Naive thymus-derived CD4-positive, alpha-beta T cell (primary cell): ENCODE measurements at places on chromosomes 7 and 10.

DNA sequence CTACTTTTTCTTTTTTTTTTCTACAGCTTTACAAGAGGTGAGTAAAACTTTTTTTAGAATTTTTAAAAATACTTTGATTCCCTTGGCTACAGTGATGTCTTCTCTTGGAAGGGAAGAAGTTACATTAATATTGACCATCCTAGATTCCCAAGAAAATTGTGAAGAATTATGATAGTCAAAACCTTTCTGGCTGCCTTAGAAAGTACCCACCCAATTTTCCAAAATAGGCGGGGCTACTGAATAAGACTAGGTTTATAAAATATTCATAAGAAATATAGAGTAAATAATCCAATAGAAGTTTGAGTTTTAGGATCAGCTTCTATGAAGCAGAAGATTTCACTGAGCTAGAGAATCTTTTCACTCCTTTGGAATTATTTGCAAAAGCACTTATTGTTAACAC lies 3.0 kb downstream of the COL1A2 start:
- H3K36me3 ChIP-seq = no peaks in the 10 kb centered on the region
- no peak overlapping the region for H3K4me3 ChIP-seq
- H3K27me3 ChIP-seq = no peaks in the 10 kb centered on the region
- DNase-seq = no peak
- no peak overlapping the region for H3K27ac ChIP-seq

DNA sequence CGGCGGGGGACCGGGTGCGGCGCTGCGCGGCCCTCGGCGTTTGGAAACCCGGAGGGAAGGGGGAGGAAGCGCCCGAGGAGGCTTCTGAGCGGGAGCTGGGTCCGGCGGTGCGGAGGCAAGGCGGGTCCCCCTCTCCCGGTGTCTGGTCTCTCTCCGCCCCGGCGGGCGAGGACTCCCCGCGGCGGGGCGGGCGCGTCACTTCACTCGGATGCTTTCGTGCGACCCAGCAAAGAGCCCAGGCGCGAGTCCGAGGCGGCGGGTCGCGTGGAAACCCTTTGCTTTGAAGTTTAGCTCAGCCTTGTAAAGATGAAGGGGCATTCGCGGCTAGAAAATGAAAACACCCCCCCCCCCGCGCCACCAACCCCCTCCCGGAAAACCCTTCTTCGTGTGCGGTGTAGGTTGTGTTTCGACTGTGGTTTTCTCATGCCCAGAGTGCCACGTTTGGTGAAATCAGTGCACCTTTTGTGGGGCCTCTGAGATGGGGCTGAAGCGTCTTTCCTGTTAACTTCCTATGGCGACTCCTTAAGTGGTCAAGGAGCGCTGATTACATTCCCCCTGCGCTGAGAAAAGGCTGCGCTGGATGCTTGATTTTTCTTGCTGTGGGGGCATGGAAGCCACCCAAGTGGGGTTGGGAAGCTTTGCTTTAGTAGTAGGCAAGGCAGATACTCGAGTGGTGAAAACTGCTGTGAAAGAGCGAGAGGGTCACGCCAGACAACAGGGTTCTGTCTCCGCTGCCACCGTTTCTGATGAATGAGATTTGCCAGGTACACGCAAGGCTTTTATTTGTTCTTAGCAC lies 876 bp downstream of the GNAI1 start:
- peak overlapping the region; percentile 30 for H3K4me3 ChIP-seq
- no peaks in the 10 kb centered on the region for H3K27me3 ChIP-seq
- peak; percentile 44 for DNase-seq
- H3K27ac ChIP-seq = peak overlapping the region; percentile 58
- no peaks in the 10 kb centered on the region for H3K36me3 ChIP-seq

GRCh38 chr7:106731646-106732444 lies 70.9 kb upstream of the CCDC71L start:
- no peak overlapping the region for H3K4me3 ChIP-seq
- H3K27ac ChIP-seq = no peak overlapping the region
- no peak for DNase-seq
- H3K36me3 ChIP-seq = no peaks in the 10 kb centered on the region
- no peaks in the 10 kb centered on the region for H3K27me3 ChIP-seq

DNA sequence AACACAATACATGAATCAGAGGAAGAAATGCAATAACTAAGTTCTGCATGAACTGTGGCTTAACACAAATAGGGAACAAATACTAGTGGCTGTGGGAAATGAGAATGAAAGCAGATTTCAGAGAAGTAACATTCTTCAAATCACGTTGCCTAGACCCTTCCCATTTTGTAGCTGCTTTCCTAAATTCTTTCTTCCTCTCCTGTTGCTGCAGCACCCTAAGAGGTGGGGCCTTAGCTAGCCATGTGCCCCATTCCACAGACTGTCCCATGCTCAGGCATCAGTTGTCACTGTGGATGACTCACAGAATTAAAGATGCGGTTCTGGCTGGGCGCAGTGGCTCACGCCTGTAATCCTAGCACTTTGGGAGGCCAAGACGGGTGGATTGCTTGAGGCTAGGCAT lies 704.7 kb upstream of the C7orf33 start:
- no peaks in the 10 kb centered on the region for H3K27me3 ChIP-seq
- H3K4me3 ChIP-seq = no peak overlapping the region
- no peaks in the 10 kb centered on the region for H3K4me1 ChIP-seq
- H3K27ac ChIP-seq = no peak overlapping the region

- H3K27me3 ChIP-seq = no peaks in the 10 kb centered on the region
- H3K36me3 ChIP-seq = no peaks in the 10 kb centered on the region
- H3K4me3 ChIP-seq = no peak overlapping the region
- no peaks in the 10 kb centered on the region for H3K4me1 ChIP-seq
Observed at GRCh38 chr7:20279979-20280378, 50.7 kb upstream of the ITGB8 start.

DNA sequence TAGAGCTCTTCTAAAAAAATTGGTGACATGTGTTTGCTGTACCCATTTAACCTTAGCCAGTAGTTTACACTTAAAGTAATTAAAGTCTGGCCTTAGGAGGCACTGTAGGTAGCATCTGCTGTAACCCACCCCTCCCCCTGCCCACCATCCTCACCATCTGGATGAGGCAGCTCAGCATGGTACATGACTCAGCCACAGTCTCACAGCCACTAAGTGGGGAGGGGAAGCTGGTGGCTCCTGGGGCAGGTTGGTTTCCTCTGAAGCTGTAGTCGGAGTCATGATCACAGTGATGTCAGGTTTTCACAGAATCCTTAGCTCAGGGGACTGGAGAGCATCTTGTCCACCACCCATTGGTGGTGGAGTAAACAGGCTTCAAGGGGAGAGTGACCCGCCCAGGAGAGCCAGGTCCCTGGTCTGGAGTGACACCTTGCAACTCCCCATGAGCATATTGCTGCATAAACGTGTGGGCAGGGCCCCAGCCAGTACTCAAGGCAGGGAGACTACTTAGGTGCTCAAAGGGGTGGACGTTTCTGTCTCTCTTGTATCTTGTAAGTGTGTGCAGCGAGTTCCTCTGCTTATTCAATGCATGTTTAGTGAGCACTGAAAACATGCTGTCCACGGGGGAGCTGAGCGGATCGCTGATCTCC lies 125.9 kb downstream of the GRK5 start:
- H3K4me1 ChIP-seq = no peaks in the 10 kb centered on the region
- no peaks in the 10 kb centered on the region for H3K27me3 ChIP-seq
- H3K36me3 ChIP-seq = no peaks in the 10 kb centered on the region
- no peak overlapping the region for H3K4me3 ChIP-seq

GRCh38 chr10:1133495-1134045 lies 77.4 kb downstream of the WDR37 start:
- H3K27ac ChIP-seq = no peak overlapping the region
- peaks cover 33% of the 10 kb centered on the region for H3K36me3 ChIP-seq
- H3K27me3 ChIP-seq = no peaks in the 10 kb centered on the region

- no peaks in the 10 kb centered on the region for H3K36me3 ChIP-seq
- H3K4me1 ChIP-seq = no peaks in the 10 kb centered on the region
- H3K27me3 ChIP-seq = no peaks in the 10 kb centered on the region
Observed at GRCh38 chr10:7734821-7735220, 31.7 kb downstream of the ITIH2 start.

DNA sequence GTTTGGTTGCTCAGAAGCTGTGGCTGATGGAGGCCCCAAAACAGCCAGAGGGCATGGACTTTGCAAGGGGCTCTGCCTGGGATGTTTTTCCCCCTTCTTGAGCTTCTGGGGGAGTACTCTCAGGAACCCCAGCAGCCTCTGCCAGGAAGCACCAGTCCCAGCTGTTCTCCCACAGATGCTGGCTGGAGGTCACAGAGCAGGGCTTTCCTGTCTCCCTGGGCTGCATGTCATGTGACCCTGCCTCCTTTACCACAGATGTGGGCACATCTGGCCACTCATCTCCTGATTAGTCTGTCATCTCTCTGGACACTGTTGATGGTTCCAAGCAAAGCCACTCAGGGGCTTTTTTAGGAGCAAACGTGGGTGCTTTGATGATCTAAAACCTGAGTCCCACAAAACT lies 136.7 kb downstream of the NEURL1 start:
- H3K36me3 ChIP-seq = no peaks in the 10 kb centered on the region
- no peak for DNase-seq
- H3K4me1 ChIP-seq = no peaks in the 10 kb centered on the region
- no peaks in the 10 kb centered on the region for H3K27me3 ChIP-seq

DNA sequence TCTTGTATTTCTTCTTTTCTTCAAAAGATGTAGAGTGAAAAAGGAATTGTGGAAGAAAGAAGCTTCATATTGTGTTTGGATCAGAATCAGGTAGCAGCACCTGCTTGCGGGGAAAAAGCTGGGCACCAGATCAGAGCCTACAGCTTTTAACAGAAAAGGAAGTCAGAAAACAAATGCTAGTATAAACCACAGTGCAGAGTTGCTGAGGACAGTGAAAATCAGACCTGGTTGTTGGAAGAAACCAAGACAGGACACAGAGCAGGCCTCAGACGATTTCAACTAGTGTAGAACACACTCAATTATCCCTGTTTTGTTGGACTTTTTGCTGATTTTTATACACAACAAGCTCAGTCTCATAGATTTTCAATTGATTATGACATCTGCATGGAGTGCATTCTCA lies 221.4 kb downstream of the PTN start:
- H3K36me3 ChIP-seq = no peaks in the 10 kb centered on the region
- H3K4me3 ChIP-seq = no peak overlapping the region
- H3K27me3 ChIP-seq = no peaks in the 10 kb centered on the region
- DNase-seq = no peak

DNA sequence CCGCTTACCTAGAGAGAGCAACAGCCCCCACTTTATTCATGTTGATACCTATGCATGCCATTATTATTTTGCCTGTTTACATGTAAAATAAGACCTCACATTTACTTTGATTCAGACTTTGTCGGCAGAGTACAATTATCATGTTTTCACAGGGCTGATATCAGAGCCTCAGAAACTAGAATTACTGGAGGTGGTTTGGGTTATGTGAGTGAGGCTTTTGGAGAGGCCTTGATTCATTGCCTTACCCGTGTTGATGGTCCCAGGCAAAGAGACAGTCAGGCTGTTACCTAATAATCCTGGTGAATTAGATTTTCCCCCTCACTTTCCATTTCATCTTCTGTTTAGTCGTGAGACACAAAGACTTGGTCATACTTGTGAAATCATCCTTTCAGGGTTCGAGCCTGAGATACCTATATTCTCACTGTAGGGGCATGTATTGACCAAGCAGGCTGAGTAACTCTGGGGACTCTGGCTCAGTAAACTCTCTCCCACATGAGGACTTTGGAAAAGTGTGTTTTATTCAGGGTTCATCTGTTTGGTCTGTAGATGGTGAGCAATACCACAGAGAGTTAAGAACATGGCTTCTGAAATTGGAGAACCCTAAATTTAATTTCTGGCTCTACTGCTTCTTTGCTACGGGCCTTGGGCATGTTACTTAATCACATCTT lies 150.9 kb downstream of the CELF2 start:
- no peak for DNase-seq
- peak overlapping the region; percentile 95 for H3K27ac ChIP-seq
- peak overlapping the region; percentile 92 for H3K4me3 ChIP-seq
- no peaks in the 10 kb centered on the region for H3K27me3 ChIP-seq
- H3K4me1 ChIP-seq = peaks cover 46% of the 10 kb centered on the region

DNA sequence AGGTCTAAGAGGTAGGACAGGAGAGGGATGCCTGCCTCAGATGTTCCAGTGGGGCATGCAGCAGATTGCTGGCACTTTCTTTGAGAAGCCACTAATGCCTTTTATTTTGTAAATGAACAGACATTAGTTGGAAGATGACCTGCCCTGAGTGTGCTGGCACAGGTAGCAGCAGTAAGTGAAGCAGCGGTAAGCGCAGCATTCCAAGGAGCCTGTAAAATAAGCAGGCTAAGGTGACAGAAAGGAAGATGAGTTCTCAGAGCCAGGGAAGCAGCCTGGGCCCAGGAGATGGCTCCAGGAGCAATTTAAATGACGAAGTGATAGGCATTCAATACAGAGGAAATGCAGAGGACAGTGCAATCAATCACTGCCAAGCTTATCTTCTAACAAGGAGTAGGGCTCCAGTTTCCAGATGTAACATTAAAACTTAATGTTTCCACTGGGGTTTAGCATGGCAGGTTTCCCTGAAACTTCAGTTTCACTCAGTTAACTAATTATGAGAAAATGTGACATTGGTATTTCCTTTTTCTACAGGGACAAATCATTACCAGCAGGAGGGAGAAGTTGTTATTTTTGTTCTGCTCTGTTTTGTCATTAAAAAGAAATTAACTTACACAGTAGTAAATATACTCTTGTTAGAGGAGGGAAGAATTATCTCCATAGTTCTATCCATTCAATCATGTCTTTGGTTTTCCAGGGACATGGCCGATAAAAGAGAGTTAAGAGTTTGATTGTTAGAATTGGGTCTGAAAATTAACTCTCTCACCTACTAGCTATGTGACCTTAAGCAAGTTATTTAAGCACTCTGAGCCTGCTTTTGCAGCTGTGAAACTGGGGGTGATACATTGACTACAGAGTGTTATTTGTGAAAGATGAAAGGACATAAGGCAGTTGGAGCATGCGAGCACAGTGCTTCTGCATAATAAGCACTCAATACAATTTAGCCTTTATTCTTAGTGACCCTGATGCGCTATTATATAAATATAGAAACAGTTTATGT lies 96.6 kb upstream of the PTN start:
- H3K4me1 ChIP-seq = no peaks in the 10 kb centered on the region
- no peaks in the 10 kb centered on the region for H3K36me3 ChIP-seq
- DNase-seq = no peak
- no peaks in the 10 kb centered on the region for H3K27me3 ChIP-seq
- no peak overlapping the region for H3K4me3 ChIP-seq
- H3K27ac ChIP-seq = no peak overlapping the region

DNA sequence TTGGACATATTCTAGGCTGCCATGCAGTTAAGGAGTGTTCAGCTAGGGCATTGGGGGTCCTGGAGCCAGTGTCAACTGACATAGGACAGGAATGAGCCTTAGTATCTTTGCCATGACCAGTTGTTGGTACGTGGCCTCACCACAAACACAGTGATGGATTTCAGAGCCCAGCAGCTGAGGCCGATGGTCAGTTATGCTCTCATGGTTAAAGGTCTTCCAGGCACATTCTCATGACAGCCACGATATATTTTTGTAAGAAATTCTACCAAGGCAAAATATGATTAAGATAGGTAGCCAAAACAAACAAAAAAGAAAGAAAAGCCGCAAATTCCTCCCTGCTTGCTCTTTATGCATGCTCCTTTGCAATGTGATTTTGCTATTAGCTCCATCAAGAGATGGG lies 47.8 kb downstream of the CDHR3 start:
- H3K4me3 ChIP-seq = no peak overlapping the region
- H3K27me3 ChIP-seq = no peaks in the 10 kb centered on the region
- DNase-seq = no peak
- H3K27ac ChIP-seq = no peak overlapping the region

- H3K27me3 ChIP-seq = no peaks in the 10 kb centered on the region
- H3K27ac ChIP-seq = no peak overlapping the region
- DNase-seq = no peak
- no peak overlapping the region for H3K4me3 ChIP-seq
- H3K36me3 ChIP-seq = peaks cover 66% of the 10 kb centered on the region
- no peaks in the 10 kb centered on the region for H3K4me1 ChIP-seq
Observed at GRCh38 chr10:46253076-46254006, 33.5 kb upstream of the ANTXRL start.

- DNase-seq = no peak
- H3K4me3 ChIP-seq = no peak overlapping the region
- no peaks in the 10 kb centered on the region for H3K36me3 ChIP-seq
- H3K27me3 ChIP-seq = no peaks in the 10 kb centered on the region
- no peak overlapping the region for H3K27ac ChIP-seq
Observed at GRCh38 chr7:11078247-11078834, 104.7 kb downstream of the PHF14 start.
